ENCODE measurements at places on chromosomes 1 and 21. TPM values are rescaled to one million over a fixed set of nuclear protein-coding genes. Genes with fewer than 3 reads are reported as not detected.

PPP1R15B gene
- 49.3 TPM for total RNA-seq

LRRC53 gene
- total RNA-seq: not detected

TNFRSF8 gene
- 4.2 TPM for total RNA-seq

GRCh38 chr21:37153935-37154350 lies 80.9 kb downstream of the TTC3 start:
- ATAC-seq: peak; percentile 50

DNA sequence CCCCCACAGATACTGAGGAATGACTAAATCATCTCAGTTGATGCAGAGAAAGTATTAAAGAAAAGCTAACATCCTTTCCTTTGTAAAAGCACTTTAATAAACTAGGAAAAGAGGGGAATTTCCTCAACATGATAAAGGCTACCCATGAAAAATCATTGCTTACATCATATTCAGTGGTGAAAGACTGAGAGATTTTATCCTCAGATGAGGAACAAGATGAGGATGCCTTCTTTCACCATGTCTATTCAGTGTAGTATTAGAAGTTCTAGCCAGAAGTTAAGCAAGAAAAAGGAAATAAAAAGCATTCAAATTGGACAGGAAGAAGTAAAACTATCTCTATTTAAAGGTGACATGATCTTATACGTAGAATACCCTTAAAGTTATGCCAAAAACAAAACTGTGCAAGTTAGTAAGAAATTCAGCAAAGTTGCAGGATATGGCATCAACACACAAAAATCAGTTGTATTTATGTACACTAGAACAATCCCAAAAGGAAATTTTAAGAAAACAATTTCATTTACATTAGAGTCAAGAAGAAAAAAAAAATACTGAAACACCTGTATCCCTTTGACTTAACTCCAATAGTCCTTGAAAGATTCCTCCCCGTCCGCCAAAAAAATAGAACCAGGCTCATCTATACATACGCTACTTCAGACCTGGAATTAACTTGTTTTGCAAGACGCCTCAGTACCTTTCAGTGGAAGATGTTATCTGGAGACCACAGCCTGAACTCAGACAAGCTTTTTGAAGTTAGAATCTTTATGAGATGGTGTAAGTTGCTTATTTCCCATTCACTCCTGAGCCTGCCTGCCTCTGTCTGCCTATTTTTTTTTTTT lies 17.5 kb downstream of the ZMYM4 start:
- no peak for ATAC-seq

- ATAC-seq: peak; percentile 52
These were observed 683 bp downstream of the LRRC8D start for GRCh38 chr1:89821322-89822108.

DNA sequence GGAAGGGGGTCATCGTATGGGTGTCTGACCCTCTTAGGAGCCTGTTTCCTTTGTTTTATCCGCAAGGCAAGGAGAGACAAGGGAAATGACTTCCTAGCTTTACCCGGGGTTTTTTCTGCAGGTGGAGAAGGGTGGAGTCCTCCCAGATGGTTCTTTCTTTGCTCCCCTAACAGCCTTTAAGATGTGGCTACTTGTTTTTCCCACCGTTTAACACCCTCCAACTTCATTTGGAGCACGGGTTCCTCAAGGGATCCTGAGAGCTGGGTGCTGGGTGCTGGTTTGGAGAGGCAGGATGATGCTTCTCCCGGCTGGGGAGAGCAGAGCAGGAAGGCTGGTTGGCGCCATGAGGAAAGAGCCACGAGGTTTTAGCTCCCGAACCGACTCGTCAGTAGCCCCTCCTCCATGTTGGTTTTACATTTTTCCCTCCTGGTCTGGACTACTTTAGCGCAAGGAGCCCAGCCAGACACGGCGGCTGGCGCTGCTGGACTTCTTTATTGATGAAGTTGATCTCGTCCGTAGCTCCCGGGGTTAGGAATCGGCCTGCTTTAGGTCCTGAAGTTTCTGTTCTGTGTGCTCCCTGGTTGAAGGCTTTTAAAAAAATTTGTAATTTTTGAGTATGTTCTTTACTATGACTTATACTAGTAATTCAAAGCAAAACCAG lies 1.4 kb downstream of the UCK2 start:
- peak; percentile 35 for ATAC-seq

- ATAC-seq: no peak
These were observed 13.2 kb downstream of the FCER1A start for GRCh38 chr1:159315381-159315780.

- no peak for ATAC-seq
These were observed 8.5 kb downstream of the GNG12 start for GRCh38 chr1:67824766-67825165.

GRCh38 chr1:23774174-23774880 lies 3.9 kb upstream of the PITHD1 start:
- no peak for ATAC-seq
